ENCODE measurements at places on chromosomes 16 and 17.

- DNase-seq = peak; percentile 85
These were observed at the start of gene LLGL2 for GRCh38 chr17:75524970-75525805. TSS of gene LLGL2 (plus strand) at chr17:75525697. CDS start at chr17:75543427, 17,730 bp downstream.

DNA sequence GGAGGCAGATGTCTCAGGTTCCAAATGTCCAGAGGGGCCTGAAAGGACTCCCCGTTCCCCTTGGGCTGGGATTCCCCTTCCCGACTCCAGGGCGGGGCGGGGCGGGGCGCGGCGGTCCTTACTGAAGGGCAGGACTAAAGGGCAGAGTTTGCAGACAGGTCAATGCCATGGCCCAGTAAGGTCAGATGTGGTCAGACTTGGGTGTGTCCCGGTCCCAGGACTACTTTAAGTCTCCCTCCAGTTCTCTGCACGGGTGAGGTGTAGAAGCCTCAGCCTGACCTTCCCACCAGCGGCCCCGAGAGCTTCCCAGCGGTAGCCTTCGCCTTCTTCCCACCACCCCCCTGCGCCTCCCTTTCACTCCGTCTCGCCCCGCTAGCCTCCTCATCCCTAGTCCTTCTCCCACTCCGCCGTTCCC, 532 bp downstream of the KDM6B start:
- DNase-seq = no peak

GRCh38 chr16:50884066-50884860, 142.4 kb downstream of the CYLD start:
- no peak for DNase-seq

DNA sequence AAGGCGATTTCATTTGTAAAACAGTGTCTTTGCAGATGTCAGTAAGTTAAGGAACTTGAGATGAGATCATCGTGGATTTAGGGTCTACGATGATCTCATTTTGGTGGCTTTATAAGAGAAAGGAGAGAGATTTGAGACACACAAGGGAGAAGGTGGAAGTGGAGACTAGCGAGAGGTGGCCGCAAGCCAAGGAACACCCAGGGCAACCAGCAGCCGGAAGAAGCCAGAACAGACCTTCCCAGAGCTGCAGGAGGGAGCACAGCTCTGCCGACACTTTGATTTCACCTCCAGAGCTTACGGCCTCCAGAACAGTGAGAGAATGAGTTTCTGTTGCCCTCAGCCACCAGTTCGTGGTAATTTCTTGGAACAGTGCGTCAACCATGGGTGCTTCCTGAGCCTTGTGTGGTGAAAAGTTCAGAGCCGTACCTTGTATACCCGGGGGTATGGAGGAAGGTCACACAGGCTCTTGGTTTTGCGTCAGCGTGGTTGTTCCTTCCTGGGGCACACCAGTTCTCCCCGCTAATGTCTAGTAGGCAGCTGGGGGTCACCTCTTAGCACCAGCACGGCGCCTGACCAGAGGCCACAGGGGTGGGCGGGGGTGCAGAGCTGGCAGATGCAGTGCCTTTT, 12.9 kb upstream of the SEC14L1 start:
- DNase-seq = no peak

- no peak for DNase-seq
These were observed 1.6 kb upstream of the SEBOX start for GRCh38 chr17:28366605-28367004.

DNA sequence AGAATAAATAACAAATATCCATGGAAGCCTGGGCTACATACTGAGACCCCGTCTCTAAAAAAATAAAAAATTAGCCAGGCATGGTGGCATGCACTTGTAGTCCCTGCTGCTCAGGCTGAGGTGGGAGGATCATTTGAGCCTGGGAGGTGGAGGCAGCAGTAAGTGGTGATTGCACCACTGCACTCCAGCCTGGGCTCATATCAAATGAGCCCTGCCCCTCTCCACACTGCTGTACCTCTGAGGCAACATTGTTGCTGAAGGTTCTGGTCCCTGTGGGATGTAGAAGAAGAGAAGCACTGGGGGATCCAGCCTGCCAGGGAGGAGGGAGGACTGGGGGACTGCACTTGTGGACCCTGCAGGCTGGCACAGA, 11.4 kb upstream of the ARHGAP23 start:
- DNase-seq = no peak

GRCh38 chr16:81478876-81479511, 34.4 kb downstream of the CMIP start:
- DNase-seq = no peak
